ENCODE measurements at places on chromosomes 11 and 22.

GRCh38 chr11:29173660-29174062 lies 843.2 kb downstream of the KCNA4 start:
- no peak for DNase-seq

DNA sequence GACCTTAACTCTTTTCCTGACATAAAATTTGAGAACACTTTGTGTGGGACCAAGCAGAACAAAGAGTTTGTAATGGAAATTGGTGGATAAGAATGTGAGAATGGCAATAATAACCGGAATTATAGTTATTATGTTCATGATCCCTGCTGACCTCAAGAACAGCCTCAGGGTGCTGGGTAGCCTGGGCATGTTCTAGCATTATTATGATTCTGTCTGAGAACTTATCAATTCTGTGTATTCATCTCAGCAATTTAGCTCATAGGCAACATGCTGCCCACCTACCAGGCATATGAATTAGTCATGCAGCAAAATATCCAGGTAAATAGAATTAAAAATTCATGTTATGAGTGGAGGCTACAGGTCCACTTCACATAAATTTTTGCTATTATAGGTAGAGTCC lies 61.9 kb downstream of the CTSC start:
- DNase-seq: no peak

DNA sequence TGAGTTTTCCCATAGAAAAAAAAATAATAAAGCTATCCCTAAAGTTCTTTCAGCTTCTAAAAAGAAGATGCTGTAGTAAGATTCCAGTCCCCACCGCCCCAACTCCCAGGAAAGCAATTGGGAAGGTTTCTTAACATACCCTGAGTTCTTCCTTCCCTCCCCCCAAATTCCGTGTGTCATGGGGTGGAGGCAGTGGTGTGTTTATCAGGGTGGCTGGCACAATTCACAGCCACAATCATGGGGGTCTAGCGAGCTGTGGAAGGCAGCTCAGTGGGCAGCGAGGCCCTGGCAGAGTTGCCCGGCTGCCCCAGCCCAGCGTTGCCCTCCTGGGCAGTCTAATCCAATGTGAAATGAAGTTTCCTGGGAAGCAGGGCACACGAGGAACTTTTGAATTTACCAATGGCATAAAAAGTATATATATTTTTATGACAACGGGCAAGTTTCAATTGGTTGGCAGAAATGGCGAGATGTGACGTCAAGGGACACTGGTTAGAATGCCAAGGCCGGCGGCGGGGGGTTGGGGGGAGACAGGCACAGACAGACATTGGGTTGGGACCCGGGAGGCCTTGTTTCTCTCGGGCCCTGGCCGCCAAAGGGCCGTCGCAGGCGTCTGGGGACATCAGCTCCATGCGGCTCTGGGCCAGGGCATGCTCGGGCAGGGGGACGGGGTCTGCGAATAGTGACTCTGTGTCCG lies 80.7 kb upstream of the PPARA start:
- DNase-seq: peak; percentile 95

DNA sequence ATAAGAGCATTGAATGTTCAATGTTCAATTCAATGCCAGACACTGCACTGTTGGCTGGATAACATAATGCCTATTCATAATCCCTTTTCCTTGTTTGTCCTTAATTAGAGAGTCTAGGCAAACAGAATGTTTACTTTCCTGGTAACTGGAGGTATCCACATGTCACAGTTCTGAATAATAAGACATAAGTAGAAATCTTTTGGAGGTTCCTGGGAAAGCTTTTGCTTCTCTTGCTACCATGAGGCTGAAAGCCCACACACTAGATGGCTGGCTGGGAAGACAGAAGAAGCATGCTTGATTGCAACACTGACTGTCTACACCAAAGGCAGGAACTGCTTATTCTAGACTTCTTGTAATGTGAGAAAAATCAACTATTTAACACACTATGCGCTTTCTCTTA lies 79.5 kb downstream of the GAB2 start:
- no peak for DNase-seq

- no peak for DNase-seq
Observed at GRCh38 chr22:48639896-48640748, 1187.6 kb downstream of the BRD1 start.

DNA sequence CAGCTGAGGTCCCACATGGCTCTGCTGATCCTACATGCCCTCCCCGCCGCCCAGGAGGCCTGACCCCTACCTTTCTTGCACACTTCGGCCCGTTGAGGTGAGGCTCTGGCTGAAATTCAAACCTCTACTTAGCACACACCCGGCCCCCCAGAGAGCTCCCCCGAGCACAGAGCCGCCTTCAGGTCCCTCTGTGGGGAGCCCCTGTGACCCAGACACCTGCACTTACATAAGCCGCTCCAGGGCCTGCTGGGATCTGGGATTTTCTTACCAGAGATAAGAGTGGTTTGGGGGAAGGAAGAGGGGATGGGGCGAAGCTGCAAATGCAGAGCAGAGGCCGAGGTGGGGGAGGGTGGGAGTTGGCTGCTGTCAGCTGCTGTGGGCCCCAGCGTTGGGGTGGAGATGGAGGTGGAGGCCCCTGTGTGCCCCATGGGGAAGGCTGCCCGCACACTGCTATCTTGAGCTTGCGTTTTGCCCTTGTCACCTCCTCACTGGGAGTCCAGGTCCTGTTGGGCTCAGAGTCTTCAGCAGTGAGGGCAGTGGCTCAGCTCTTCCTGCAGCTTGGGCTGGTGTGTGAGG lies 30.6 kb downstream of the CAPN1 start:
- DNase-seq: peak; percentile 35

GRCh38 chr22:48822278-48823233 lies 1005.1 kb downstream of the BRD1 start:
- no peak for DNase-seq

DNA sequence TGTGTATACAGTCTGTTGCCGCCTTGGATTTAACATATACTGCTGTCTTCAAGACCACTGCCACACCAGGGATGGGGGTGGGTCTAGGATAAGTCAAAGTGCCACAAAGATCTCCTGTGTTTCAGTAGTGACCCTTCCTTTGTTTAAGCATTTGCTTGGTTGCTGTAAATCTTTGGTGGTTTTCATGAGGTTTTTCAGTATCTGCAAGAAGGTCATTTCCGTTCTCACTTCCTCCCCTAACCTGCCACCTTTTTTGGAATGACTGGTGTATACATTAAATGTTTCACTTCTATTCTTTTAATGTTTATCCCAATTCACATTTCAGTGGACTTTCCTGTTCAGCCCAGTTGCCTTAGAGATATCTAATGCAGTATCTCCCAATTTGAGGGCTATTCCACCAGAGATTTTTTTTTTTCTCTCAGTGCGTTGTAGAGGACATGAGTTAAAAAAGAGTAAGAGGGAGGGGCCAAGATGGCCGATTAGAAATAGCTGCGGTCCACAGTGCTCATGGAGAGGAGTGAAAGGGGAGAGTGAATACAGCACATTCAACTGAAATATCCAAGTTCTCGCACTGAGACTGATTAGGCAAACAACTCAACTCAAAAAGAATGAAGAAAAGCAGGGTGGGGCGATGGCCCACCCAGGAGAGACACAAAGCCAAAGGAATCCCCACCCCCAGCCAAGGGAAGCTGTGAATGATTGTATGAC lies 43.2 kb downstream of the USP47 start:
- DNase-seq: no peak

DNA sequence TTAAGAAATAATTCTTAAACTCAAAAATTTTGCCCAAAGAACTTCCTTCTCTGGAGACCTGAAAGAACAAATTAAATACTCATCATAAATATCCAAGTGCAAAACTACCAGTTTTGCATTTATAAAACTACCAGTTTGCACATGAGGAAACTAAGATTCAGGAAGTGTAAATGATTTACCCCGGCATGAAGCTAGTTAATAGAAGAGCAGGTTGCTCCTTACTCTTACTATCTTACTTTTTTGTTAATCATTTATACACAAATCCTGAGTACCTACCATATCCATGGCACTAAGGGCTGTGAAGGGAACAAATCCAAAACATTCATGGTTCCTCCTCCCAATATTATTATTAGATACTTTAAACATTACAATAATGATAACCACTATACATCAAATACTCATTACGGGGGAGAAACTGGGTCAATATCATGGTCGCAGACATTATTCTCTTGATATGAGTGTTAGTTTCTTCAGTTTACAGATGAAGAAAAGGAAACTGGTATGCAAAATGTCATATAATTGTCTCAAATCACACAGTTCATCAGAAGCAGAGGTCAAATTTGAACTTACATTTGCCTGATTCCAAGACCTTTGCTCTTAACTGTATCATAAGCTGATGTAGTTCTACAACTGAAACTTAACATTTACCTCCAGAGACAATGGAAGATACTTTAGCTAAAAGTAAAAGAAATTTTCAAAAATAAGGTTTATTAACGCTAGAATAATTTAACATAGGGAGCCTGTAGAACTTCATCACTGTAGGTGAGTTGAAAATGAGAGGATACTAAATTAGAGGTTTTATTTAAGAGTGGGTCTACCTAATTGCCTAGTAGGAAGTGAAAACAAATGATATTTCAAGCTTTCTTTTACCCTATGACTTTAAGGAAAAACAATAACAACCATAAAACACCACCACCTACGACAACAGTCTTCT lies 74.5 kb downstream of the FAM76B start:
- no peak for DNase-seq

All from adrenal gland (tissue), 19 donors.